ENCODE measurements at places on chromosomes 2 and 18.

DNA sequence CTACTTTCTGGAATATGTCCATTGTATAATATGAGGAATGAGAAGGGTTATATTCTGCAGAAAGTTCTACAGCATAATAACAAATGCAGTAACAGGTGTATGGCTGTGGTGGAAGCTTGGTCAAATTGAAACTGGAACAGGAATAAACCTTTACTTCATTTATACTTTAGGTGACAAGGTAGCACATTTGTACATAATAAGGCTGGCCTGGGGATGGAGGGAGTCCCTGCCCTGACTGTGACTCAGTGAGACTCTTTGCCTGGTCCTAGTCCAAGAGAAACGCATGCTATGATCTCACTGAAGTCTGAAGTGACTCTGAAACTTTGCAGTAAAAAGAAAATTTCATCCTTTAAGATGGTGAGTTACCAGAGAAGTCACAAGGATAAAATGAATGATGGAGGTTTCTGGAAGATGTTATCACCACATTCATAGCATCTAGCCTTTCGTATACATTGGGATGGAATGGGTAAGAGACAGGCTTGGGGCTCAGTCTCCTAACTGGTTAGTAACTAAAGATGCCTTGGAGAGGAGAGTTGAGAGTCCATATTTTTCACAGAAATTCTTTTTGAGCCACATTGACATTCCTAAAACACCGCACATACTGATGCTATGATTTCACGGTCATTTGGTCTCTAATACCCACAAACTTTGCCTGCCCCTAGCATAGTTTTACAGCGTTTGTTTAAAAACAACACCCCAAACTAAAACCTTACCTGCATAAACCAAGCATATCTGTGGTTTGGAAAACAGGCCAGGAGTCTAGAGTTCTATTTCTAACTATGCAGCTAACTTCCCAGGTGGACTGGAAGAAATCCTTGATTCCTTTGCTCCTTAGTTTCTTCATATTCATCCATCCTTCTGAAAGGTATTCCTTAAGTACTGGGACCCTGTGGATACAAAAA, 42.4 kb upstream of the NABP1 start:
- no peak for DNase-seq

GRCh38 chr2:128604045-128604444, 285.4 kb upstream of the HS6ST1 start:
- DNase-seq = no peak

- DNase-seq = no peak
Observed at GRCh38 chr2:64463781-64464180, 9.8 kb downstream of the LGALSL start.

- no peak for DNase-seq
Observed at GRCh38 chr2:230757476-230757875, 44.8 kb downstream of the CAB39 start.

- DNase-seq = no peak
Observed at GRCh38 chr2:197647961-197648690, 27.3 kb downstream of the RFTN2 start.

DNA sequence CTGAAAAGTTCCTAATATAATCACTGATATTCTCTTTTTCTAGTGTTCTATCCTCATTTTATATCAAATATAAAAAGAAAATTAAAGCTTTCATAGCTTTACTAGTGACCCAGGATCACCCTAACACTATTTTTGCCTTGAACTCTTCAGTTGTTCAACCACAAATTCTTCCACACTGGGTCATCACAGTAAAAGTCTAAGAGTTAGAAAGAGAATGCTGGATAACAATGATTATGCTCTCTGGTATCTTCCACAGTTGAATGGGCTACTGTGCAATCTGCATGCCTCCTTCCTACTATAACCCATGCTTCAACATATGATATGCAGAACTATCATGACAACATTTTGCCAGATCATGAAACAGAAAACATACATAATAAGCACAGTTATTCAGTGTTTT, 32.3 kb downstream of the CHN1 start:
- no peak for DNase-seq

- DNase-seq = no peak
Observed at GRCh38 chr2:40043191-40043590, 264.1 kb upstream of the THUMPD2 start.

GRCh38 chr2:54787755-54788366, 64.4 kb downstream of the EML6 start:
- no peak for DNase-seq

DNA sequence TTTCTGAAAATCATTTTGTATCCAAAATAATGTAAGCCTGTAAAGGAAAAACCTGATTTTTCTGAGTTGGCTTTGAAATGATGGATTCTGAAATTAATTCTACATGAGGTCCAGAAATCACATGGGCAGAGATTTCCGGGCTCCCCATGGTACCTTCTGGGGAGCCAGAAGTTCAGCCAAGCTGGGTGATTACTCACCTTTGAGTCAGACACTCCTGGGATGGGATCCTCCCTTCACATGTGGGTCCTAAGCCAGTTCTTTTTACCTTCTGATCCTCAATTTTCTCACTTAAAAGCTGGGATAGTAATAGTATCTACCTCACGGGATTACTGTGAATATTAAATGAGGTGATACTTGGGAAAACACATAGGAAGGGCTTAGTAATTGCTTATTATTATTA, 179.8 kb upstream of the EPAS1 start:
- DNase-seq = no peak

GRCh38 chr2:195520671-195521155, 136.3 kb upstream of the SLC39A10 start:
- no peak for DNase-seq

- no peak for DNase-seq
Observed at GRCh38 chr18:65942854-65943253, 192.0 kb downstream of the CDH7 start.

- peak; percentile 64 for DNase-seq
Observed at GRCh38 chr2:227325839-227326195, 766 bp downstream of the MFF start.

DNA sequence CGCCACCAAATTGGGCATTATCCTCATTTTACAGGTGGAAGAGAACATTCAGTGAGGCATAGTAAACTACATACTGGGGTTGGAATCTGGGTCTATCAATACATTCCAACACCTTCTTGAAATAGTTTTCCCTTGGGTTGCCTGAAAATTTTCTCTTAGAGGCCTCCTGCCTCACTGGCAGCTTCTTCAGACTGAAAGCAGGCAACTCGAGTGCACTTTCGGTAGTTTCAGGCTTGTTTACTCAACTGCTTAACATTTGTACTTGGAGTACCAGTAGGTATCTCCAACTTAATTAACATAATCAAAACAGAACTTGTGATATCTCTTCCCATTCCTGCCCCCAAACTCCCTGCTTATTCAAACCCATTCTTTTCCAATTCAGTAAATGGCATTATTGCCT, 36.2 kb upstream of the C2orf74 start:
- DNase-seq = no peak

DNA sequence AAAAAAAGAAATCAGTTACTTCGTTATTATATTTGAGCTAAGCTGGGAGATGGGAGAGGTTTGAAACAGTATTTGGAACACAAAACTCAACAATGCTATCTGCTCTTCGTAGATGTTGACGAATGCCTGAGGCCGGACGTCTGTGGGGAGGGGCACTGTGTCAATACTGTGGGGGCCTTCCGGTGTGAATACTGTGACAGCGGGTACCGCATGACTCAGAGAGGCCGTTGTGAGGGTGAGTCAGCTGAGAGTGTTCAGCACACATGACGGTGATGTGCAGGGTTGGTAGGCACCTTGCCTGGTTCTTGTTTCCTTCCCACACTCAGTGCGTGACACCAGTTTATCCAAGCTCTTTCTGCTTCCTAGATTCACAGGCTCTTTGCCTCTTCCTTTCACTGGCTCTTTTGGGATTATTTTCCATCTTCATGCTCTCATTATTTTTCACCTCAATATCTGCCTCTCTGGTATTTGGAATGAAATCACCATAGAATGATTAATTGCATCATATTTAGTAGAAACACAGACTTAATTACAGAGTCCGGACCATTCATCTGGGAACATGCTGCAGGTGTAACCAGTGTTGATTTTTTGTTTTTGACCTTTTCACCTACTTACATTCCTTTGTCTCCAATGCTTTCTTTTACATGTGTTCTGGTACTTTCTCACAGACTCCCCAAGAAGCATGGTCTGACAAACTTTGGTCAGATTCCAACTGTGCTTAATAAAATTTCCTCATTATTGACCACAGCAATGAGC, 200.6 kb upstream of the RASGRP3 start:
- DNase-seq = no peak

- DNase-seq = no peak
Observed at GRCh38 chr18:44502221-44502620, 178.5 kb upstream of the SETBP1 start.

- DNase-seq = no peak
Observed at GRCh38 chr18:34834897-34835296, 124.8 kb downstream of the DTNA start.

GRCh38 chr2:29766191-29766590, 155.2 kb downstream of the ALK start:
- no peak for DNase-seq

- no peak for DNase-seq
Observed at GRCh38 chr2:71045865-71046548, 22.4 kb upstream of the NAGK start.

DNA sequence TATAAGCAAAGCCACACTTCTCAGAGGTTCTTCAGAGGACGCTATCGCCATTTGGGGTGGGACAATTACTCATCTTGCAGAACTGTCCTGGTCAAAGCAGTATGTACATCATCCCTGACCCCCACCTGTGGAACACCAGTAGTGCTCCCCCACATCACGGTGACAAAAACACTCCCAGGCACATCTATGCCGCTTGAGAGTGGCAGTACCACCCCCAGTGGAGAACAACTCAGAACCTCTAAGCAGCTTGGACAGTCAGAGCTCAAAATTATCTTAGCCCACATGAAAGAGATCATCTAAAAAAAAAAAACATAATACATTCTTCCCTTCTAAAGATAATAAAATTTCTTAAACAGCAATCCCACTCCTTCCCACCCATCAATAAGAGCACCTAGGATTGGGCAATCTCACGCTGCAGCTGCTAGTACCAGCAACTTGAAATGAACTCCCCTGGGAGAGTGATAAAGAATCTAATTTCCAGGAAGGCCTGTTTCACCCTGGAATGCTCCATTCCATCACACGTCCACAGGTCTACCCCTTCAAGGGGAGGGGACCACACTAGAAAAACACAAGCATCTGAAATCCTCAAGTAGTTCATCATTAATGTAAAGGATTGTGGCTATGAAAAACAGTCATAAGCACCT, 31.7 kb downstream of the LRP2 start:
- no peak for DNase-seq

DNA sequence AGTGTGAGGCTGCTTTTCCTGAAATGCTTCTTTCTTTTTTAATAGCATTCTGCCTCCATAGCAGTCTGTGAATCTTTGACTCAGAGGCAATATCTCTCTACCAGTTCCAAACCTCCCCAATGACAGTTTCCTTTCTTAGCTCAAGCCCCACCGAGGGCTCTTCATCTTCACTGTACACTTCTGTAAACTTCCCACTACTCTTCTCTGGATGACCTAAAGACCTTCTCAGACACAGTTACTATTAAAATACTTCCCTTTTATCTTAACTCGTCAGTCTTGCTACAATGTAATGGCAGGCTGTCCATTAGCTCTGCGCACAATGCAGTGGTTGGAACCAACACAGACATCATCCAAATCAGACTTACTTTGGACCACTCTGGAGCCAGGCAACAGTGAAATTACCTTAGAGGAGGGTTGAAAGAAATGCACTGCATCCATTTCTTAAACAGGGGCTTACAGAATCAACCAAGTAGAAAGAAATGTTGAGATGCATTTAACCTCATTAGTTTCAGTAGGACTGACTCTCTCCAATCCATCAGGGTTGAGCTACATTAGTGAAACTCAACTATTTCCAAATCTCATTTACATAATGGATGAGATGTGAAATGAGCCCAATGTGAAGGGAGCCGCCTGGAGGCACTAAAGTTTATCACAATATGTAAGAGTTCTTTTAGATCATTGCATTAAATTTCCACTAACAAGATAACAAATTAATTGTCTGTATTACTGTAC, 343.8 kb downstream of the SETBP1 start:
- no peak for DNase-seq

- no peak for DNase-seq
Observed at GRCh38 chr2:197850882-197851450, 46.6 kb downstream of the PLCL1 start.

DNA sequence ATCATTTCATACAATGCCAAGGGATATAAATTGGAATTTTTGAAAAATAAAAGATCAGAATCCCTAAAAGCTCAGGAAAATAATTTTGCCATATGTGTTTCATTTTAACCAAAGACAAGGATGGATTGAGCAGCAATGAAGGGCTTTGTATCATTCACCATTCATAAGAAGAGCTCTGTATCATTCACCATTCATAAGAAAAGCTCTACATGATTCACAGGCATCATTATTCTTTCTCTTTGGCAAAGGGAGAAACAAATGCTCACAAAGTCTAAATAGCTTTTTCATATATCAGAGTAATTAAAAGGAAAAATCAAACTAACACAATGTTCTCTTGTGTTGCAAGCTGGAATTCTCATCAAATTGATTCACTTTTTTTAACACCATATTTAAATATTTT, 169.1 kb upstream of the MC4R start:
- no peak for DNase-seq

GRCh38 chr2:31142110-31142509, 3.9 kb upstream of the GALNT14 start:
- no peak for DNase-seq

GRCh38 chr2:172427990-172428831, 825 bp downstream of the ITGA6 start:
- peak; percentile 71 for DNase-seq

- DNase-seq = no peak
Observed at GRCh38 chr2:26187114-26187513, 14.2 kb downstream of the GAREM2 start.

GRCh38 chr2:131126436-131126835, 21.3 kb downstream of the PLEKHB2 start:
- no peak for DNase-seq

Data from right lobe of liver (tissue), 6 donors.